Left renal cortex interstitium (tissue), 4 donors: ENCODE measurements at places on chromosomes 6 and 20.

DNA sequence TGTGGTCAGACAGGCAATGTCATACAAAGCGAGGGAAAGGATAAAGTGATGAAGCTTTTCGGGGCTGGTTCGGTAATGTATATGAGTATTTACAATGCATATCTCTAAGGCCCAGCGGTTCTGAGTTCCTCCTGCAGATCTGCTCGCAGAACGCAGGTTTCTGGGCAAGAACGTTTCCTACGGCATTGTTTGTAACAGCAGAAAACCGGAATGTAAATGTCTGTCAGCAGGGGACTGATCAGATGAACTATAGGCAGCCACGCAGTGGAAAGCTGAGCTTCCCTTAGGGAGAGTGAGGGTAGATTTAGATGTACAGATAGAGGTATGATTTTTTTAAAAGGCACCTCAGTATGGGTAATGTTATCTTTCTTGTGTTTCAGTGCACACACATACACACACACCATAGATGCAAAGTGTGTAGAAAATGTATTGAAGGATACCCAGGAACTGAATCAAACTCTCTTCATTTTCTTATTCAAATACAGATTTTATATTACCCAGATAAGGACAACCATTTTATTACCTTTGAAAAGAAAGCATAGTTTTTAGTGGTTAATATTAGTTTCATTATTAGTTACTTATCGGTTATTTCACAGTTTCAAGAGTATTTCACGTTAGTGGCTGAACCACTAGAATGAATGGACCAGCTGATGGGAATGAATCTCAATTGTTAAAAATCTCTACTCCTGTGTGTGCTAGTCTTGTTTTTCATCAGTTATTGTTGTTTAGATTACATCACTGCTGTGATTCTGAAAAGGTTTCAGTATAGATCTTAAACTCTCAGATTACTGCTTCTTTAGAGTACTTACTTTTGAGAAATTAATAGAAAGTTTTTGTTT, 56.2 kb downstream of the SNX9 start:
- no peak for DNase-seq

DNA sequence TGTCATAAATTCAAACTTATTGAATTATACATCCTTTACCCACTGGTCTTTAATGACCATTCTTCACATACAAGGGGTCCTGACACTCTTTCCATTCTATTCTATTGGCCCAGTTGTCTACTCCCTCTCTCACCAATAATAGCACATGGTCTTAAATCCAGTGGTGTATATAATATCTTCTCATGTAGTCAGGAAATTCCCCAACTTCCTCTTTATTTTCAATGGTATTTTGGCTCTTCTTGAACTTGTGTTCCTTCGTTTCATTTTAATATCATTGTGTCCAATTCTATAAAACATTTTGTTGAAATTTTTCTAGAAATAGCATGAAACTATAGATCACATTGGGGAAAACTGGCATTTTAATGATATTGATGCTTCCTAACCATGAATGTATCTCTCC, 36.8 kb downstream of the PSMB9 start:
- DNase-seq: no peak

- no peak for DNase-seq
Measured at GRCh38 chr6:158835616-158836221, 16.6 kb upstream of the EZR start.

DNA sequence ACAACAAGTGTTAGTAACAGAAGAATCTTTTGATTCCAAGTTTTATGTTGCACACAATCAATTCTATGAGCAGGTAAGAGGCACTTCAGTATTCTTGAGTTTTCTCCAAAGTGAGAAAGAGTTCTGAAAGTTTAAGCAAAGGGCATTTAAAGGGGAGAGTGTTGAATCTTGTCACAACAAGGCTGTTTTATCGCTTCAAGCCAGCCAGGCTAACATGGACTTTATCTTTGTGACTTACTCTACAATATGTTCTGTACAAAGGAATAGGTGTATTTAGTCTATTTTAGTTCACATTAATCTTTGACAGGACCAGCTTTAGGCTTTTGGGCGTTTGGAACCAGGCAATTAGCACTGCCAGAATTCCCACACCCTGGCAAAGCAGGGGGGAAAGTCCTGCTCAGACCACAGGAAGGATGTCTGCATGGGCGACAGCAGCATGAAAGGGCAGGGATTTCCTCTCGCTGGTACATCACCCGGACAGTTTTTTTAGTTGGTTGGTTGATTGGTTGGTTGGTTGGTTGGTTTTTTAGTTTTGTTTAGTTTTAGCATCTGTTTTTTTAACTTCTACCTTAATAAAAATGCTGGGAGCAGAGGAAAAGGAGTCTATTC, 395.4 kb upstream of the SOX4 start:
- no peak for DNase-seq
